ENCODE measurements at places on chromosomes 13 and 19.

- DNase-seq, result no peak
These were observed 420 bp downstream of the IL17D start for GRCh38 chr13:20703780-20704458.

DNA sequence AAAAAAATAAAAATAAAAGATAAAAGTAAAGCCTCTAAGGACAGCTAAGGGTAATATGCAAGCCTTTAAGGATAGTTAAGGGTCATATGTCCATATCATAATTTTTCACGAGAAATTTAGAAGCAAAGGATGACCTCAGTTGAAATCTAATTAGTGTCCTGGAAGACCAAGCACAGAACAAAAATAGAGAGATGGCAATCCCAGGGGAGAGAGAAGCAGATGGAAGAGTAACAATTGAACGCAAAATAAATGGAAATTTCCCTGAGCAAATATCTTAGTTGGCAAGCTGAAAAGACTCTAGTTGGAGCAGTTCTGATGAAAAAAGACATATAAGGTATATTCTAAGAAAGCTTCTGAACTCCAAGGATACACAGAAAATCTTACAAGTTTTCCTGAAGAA lies 275.4 kb downstream of the NALCN start:
- no peak for DNase-seq

- DNase-seq, result no peak
These were observed 14.4 kb downstream of the ATP4B start for GRCh38 chr13:113643593-113643992.

DNA sequence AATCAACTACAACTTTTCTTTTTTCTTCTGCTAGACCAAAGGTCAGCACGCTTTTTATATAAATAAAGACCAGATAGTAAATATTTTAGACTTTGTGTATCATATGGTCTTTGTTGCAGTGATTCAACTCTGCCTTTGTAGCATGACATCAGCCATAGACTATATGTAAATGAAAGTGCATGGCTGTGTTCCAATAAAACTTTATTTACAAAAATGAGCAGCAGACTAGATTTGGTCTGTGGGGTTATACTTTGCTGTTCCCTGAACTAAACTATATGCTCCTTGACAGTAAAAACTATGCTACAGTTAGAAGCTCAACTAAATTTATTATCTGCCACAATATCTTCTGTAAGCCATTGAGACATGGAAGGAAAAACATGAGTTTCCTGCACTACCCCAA lies 100.0 kb downstream of the RNASEH2B start:
- DNase-seq, result no peak

DNA sequence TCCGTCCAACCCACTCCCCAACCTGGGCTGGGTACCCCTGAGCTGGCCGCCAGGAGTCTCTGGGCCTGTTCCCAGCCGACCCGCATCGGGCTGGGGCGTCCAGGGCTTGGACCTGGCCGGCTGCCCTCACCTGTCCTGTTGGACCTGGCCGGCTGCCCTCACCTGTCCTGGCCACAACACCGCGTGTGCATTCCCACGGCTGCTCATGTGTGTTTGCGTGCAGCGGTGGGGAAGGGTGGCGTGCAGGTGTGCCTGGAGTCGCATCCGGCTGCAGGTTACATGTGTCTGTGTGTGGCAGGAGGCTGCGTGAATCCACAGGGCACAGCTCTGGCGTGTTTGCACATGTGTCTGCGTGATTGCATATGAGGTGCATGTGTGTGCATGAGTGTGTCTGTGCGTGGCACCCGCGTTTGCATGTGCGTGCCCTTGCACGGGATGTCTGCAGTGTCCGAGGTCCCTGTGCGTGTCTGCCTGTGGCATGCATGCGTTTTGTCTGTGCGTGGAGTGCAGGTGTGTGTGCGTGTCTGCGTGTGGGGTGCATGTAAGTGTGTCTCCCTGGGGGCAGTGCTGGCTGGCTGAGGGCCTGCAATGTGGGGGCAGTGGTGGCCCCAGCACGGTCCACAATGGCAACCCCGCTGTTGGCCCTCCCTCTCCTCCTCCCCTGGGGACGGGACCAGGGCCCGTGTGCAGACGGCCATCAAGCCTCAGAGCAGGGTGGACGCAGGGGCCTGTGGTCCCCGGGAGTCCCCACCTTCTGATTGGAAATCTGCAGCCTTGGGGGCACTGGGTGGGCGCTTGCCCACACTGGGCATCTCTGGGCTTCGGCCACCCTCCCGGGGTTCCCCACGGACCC lies 3.4 kb downstream of the EFNA2 start:
- no peak for DNase-seq

DNA sequence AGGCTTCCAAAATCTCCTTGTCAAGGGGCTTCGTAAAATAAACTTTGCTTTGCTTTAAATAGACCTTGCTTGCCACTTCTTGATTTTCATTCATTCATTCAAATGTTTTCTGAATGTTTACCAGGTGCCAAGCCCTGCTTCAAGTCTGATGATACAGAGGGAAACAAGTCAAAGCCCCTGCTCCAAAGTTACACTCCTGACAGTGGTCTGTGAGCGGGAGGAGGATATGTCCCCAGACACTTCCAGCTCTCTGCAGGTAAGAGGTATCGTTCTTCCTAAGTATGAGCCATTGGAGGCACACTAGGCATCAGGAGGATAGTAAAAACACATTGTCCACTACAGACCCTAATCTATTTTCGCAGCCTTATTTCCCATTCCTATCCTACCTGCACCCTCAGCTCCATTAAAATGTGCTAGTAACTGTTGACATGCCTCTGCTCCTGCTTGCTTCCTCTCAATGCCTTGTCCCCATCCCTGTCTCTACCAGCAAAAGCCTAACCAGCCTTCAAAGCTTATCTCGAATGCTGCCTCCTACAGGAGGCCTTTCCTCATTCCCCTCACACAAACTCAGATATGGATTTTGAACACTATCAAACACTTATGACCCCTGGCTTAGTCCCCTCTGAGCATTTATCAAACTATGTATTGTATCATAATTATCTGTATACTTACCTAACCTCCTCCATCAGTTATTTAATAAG lies 6.2 kb upstream of the WBP4 start:
- DNase-seq, result no peak

DNA sequence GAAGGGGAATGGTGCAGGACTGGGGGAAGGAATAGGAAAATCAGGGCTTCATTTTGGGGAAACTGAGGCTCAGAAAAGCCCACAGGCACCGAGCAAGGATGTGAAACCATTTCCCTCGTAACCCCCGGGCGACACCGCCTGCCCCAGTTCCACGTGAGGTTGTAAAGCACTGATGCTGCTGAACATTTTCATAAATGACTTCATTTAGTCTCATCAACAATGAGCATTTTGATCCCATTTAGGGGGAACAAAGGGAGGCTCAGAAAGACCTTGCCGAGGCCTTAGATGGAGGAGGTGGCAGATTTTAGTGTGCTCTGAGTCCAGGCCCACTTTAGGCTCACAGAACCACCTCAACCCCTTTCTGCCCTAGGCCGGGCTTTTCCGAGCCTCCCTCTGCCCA lies 20.5 kb upstream of the FBXO27 start:
- DNase-seq, result no peak

GRCh38 chr19:45972081-45972946 lies 1.4 kb downstream of the NOVA2 start:
- DNase-seq, result no peak

DNA sequence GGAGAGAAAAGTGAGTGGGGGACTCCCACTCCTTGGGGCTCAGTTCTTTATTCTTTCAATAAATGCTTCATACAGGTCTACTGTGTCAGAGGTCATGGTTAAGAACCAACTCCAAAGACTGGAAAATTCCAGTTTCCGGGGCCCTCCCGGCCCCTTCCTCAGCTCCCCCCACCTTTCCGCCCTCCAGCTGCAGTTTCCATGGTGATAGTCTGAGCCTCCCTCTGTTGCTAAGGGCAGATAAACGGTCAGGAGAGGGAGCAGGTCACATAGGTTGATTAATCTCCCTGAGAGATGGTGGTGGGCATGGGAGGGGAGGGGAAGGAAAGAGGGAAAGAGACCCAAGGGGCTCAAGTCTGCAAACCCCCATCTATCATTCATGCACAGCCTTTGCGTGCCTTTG lies 131.5 kb upstream of the USP29 start:
- DNase-seq, result no peak

- no peak for DNase-seq
These were observed 20.1 kb downstream of the SLC27A1 start for GRCh38 chr19:17490411-17490810.

- DNase-seq, result no peak
These were observed 9.0 kb downstream of the NFIX start for GRCh38 chr19:13004273-13004672.

DNA sequence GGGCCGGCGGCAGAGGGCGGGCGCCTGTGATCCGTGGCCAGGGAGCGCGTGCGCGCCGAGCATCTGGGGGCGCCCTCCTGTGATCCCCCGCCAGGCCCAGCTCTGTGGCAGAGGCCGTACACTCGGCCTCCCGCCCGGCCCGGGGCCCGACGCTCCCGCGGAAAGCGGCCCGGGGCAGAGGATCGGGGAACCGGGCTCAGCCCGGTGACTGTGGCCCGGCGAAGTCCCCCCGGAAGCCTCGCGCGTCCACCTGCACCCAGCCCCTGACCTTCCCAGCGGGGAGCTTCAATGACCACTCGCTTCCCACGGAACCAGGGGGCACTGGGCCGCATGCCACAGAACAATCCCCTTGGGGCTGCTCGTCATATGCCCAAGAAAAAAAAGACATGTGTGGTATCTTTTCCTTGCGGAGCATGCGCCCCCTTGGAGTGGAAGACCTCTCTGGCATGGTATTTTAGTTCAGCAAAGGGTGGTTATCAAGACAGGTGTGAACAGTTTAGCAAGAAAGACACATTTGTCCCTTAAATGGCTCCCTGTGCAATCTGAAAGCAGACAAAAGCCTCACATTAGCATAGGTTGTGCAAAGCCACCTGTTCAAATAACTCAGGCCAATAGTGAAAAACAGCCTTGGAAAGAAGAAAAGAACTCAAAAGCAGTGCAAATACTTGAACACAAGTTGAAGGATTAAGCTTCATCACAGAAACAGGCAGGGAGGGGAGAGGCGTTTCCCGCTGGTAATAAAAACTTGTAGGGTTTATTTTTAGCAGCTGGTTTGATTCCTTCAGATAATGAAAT lies 290.9 kb upstream of the SOX21 start:
- DNase-seq, result no peak

DNA sequence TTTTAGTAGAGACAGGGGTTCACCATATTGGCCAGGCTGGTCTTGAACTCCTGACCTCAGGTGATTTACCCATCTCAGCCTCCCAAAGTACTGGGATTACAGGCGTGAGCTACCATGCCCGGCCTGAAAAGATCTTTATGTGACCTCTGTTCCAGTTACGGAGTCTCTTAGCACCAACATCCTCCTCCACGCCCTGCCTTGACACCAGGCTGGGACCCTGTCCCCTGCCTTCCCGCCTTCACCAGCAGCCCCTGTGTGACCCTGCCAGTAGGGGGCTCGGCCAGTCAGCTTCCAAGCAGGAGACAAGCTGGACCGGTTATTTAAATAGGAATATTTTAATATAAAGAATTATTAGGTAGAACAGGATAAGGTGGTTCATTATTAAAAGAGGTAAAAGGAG lies 54.2 kb downstream of the GPR12 start:
- DNase-seq, result no peak

DNA sequence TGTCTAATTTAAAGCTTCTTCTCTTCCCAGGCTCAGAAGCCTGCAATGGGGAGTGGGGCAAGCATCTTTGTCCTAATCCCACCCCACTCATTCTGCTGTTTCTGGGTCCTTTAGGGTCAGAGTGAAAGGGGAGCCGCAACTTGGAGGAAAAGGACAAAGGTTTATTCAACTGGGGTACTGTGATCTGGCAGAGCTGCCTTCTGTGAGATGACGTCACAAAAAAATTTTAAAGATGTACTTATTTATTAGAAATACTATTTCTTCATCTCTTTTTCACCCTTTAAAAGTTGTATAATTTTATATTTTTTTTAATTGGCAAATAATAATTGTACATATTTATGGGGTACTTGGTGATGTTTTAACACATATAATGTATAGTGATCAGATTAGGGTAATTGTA lies 302.6 kb downstream of the TDRD3 start:
- DNase-seq, result no peak

GRCh38 chr19:10602330-10603083 lies 15.4 kb upstream of the AP1M2 start:
- DNase-seq, result no peak

GRCh38 chr13:85545771-85546170 lies 253.4 kb downstream of the SLITRK6 start:
- DNase-seq, result no peak

DNA sequence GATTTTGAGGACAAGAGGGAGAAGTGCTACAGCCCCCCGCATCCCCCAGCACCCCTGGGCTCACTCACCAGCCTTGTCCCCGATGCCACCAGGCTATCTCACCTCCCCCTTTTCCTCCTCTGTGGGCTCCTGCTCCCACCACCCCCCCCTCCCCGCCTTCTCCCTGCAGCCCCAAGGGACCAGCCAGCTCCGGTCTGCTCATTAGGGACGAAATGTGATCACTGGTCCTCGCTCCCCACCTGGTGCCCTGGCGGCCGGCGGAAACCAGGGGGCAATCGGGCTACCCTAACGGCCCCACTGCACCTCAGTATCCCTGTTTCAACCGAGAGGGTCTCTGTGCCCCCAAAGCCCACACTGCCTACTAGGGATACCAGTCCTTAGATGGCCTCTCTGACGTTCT lies 2.7 kb downstream of the GPR4 start:
- DNase-seq, result no peak

DNA sequence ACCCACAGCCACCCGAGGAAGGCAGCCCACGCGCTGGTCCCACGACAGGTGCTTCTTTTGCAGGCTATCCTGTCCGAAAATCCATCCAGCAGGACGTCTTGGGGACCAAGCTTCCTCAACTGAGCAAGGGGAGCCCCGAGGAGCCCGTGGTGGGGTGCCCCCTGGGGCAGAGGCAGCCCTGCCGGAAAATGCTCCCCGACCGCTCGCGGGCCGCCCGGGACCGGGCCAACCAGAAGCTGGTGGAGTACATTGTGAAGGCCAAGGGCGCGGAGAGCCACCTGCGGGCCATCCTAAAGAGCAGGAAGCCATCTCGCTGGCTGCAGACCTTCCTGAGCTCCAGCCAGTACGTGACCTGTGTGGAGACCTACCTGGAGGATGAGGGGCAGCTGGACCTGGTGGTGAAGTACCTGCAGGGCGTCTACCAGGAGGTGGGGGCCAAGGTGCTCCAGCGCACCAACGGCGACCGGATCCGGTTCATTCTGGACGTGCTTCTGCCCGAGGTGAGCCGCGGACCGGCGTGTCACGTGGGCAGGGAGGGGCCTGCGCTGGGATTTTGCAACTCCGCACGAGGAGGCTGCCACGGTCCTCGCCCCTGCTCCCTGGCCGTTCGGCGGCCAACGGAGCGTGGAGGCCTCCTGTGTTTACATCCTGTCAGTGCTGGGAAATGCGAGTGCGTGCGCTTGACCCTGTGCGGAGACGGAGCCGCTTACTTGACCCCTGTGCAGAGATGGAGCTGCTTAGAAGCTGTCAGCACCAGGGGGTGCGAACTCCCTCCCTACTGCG lies 12.9 kb upstream of the NDUFS7 start:
- no peak for DNase-seq

- DNase-seq, result no peak
These were observed 809.3 kb downstream of the UQCRFS1 start for GRCh38 chr19:28403690-28404089.

GRCh38 chr19:45153339-45154063 lies 7.3 kb downstream of the NKPD1 start:
- no peak for DNase-seq

All from forelimb muscle (tissue), 1 donor.